Stimulated activated CD4-positive, alpha-beta T cell treated with anti-CD3 and anti-CD28 coated beads, Interleukin-15, amount 100 ng/mL, for 48 hours (primary cell): ENCODE measurements at places on chromosomes 2 and 18.

- no peak for DNase-seq
Measured at GRCh38 chr2:24840164-24840869, 47.1 kb downstream of the CENPO start.

DNA sequence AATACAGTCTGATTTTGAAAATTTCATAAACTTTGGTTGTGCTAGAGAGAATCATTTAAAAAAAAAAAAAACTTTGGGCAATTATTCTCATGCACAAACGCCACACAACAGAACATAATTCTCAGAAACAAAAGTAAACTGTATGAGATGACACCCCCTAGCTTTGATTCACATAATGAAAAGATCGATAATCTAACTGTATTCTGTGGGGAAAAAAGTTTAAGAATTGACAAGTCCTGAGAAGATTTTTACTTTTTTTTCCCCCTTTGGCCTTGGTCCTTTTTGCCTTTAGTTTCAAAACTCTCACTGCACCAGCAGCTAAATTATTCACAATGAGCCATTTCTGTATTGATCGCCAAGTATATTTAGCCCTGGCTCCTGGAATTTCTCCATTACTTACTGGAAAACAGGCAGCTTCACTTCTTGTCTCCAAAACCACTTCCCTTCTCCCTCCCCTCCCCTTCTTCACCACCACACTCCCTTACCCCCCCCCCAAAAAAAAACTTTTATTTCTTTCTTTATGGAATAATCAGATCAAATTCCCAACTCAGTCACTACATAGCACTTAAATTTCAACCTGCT lies 2.0 kb downstream of the IKZF2 start:
- no peak for DNase-seq

- DNase-seq: no peak
Measured at GRCh38 chr2:232073699-232074098, 112.2 kb downstream of the DIS3L2 start.

- DNase-seq: no peak
Measured at GRCh38 chr18:37702841-37703240, 137.2 kb upstream of the CELF4 start.

DNA sequence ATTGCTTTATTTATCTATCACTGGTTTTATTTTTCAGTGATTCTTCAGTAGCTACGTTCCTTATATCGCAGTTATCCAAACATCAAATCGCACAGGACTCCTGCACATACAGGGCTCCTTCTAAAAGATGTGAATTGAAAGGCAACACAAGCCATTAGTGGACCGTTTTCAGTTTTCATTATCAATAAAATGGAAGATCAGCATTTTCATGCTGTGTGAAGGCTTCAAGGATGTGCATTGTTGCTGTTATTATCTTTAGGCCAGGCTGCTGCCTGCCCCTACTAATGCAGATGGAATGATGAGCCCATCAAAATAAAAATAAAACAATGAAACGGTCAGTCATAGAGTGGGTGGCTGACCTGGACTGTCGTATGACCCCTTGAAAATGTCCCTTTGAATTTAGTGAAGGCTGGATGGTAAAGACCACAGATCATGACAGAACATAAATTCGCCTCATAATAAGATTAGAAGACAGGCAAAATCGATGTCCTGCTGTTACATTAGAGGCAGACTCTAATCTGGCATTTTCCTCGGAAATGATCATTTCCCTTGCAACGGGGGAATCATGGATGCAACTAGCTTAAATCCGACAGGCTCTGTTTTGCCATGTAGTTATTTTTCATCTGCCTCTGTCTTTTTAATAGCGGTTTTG lies 32.9 kb downstream of the ITGB6 start:
- no peak for DNase-seq

- DNase-seq: no peak
Measured at GRCh38 chr2:152566728-152567069, 150.6 kb downstream of the PRPF40A start.

DNA sequence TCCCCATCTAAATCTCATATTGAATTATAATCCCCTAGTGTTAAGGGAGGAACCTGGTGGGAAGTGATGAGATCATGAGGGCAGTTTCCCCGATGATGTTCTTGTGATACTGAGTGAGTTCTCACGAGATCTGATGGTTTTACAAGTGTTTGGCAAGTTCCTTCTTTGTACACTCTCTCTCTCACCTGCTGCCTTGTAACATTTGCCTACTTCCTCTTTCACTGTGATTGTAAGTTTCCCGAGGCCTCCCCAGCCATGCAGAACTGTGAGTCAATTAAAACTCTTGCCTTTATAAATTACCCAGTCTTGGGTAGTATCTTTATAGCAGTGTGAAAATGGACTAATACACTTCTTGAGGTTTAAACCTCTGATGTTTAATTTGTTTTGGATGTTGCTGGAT lies 177.5 kb downstream of the CD8B2 start:
- DNase-seq: no peak

DNA sequence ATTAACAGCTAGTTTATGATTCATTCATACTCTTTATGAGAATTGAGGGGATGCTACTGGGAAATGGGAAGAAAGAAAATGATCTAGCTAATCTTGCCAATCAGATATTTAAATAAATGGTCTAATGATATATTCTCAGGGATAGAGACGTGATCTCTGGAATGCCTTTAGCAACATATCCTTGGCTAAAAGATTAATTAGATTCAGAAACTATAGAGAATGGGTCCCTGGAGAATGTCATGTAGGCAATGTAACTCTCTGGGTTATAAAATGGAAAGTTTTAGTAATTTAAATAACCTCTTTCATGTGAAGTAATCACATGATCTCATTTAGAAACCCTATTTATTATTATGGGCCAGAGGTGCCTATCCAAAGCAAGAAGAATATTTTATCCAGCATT lies 771.0 kb upstream of the CDH2 start:
- DNase-seq: no peak

- DNase-seq: no peak
Measured at GRCh38 chr2:25400576-25401216, 59.0 kb upstream of the DNMT3A start.

- peak; percentile 3 for DNase-seq
Measured at GRCh38 chr2:179410552-179411356, 146.1 kb upstream of the SESTD1 start.

GRCh38 chr2:65015731-65016130 lies 26.5 kb downstream of the SLC1A4 start:
- DNase-seq: no peak

GRCh38 chr2:230685178-230685577 lies 27.5 kb upstream of the CAB39 start:
- DNase-seq: no peak

DNA sequence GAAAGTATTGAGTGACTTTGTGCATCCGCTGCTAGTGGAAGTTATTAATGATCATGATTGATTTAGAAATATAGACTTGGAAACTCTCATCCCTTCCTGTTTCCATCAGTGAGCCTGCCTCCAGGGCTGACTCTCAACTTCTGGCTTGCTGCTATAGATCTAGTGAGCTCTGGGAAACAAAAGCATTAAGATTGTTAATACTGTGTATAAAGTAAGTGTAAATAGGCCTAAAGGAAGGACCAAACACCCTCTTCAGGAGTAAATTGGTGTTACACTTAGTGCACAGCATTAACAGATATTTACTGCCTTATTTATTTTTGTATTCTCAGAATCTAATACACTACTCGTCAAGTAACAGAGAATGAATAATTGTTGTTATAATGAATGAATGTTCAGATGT lies 285.6 kb downstream of the THSD7B start:
- DNase-seq: no peak

DNA sequence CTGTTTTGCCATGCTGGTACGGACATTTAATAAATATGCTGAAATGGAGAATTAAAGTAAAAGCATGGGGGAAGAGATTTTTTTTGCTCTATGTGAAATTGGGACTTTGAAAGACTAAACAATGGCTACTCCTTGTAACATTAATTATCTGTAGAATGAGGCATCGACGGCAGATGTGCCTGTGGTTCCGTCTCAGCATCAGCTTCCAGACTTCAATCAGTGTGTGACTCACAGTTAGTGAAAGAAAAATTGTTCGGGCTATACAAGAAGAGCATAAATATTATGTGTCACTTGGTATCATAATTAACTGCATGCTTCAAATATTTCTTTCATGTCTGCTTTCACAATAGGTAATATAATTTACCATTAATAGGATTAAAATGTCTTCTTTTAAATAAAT lies 117.0 kb upstream of the SMIM21 start:
- no peak for DNase-seq

GRCh38 chr2:24512404-24512803 lies 21.4 kb downstream of the NCOA1 start:
- no peak for DNase-seq

GRCh38 chr2:43717322-43717721 lies 41.1 kb upstream of the C1GALT1C1L start:
- no peak for DNase-seq

- no peak for DNase-seq
Measured at GRCh38 chr2:224284134-224284946, 117.6 kb downstream of the FAM124B start.

GRCh38 chr2:42914860-42915259 lies 122.5 kb upstream of the HAAO start:
- no peak for DNase-seq

GRCh38 chr18:27004056-27004829 lies 138.7 kb upstream of the AQP4 start:
- no peak for DNase-seq

- no peak for DNase-seq
Measured at GRCh38 chr2:65746931-65747675, 314.7 kb upstream of the SPRED2 start.

DNA sequence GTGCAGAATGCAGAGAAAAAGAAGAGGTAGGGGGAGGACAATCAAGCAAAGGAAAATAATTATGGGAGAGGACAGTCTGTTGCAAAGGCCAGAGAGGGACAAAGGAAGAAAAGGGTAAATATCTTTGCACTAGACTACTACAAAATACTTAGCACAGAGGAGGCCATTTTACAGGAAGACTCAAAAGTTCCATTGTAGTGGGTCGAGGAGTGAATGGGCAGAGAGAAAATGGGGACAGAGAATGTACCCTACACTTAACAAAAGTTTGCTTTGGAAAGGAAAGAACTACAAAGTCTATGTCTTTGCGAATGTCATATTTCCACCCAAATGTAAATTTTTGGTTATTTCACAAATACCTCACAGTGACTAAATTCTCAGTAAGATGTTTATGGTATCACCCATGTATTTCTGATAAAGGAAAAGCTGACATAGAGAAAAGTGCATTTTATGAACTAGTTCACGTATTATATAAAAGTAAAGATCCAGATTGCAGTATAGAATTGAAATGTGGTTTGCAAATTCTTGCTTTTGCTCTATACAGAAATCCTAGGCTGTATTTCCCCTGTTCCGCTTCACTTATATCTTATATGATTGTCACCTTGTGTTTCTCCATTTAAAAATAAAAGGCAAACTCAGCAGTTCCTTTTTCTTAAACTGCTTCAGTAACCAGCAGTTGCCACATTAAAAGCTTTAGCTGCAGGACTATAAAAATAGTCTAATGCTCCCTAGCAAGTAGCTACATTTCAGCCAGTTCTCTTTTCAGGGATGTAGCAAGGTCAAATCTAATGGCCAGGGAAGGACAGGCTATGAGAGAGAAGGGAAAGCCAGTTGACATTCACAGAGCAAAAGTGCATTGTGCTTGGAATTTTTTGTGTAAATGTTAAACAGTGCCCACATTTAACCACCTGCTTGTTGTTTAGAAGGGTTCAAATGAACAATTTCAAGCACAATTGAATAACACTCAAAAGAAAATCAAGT lies 79.7 kb upstream of the CYTIP start:
- no peak for DNase-seq

DNA sequence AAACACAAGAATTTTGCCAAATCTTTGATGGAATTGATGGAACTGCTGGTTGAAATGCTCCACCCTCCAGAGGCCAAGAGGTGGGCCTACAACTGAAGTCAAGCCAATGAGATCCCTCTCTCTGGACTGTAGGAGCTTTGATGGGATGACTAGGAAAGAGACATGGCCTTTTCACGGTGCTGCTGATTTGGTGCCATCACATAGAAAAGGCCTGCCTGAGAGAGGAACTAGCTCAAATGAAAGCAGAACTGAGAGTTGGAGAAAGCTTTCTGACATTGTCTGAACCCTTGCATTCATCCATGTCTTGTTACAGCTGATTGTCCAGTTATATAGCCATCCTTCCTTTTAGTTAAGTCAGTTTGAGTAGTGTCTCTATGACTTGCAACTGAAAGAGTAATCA lies 283.8 kb upstream of the LYPD1 start:
- no peak for DNase-seq

DNA sequence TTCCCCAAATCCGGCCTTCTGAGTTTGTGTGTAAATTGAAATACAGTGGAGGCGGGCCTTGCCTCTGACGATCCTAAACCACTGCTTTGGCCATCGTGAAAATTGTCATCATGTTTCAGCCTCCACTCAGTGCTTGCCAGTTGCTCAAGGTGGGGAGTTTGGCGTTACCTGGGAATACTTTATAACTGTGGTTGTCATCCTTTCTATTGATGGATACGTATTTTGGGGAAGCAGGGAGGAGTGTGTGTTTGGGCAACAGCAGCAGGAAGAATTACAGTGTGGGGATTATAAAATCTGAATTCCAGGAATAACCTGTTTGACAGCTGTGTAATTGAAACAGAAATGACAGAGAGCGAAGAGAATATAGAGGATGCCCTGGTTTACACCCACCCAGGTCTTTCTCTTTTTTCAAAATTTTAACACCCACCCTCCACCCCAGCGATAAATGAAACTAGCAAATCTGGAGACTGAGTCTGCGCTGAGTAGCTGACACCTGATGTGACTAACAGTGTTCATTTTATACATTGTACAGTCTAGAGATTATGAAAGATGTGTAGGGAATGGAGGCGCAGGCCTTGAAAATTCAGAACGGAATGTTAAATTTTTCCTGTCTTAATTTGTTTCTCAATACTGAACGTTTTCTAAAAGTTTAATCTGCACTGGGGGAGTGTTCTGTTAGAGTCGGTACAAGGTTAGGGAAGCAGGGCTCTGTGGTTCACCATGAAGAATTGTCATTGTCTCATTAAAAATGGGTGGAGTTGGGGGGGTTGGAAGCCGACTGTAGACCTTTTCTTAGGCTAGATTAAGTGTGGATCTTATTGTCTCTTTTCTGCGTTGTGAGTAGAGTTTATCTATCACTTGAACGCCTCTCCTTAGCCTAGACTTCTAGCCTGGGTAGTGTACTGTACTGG lies 1.6 kb downstream of the MAP4K4 start:
- DNase-seq: no peak

GRCh38 chr2:227363756-227364155 lies 15.3 kb downstream of the TM4SF20 start:
- no peak for DNase-seq

DNA sequence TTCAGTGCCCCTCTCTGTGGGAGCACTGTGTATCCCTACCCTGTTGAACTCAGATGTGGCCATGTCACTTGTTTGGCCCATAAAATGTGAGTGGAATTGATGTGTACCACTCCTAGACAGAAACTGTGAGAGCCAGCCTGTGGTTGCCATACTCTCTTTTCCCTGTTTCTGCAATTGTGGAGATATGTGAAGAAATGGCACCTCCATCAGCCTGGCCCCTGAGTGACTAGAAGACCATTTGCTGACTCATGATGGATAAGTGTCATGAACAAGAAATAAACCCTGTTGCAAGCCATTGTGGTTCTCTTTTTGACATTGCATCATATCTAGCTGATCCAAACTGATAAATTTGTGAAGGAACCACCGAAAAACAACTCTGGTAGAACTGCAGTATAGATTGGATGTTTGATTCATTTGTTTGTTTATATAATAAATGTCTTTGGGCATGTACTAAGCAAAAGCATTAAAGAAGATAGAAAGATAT lies 214.5 kb upstream of the FBXO11 start:
- DNase-seq: no peak
